ENCODE measurements at places on chromosomes 2 and 18. TPM values are rescaled to one million over a fixed set of nuclear protein-coding genes. Genes with fewer than 3 reads are reported as not detected.

Gene CCDC102B
- 19.4 TPM for total RNA-seq

GRCh38 chr2:169360984-169361705 lies 1.2 kb downstream of the LRP2 start:
- peak; percentile 78 for DNase-seq

DNA sequence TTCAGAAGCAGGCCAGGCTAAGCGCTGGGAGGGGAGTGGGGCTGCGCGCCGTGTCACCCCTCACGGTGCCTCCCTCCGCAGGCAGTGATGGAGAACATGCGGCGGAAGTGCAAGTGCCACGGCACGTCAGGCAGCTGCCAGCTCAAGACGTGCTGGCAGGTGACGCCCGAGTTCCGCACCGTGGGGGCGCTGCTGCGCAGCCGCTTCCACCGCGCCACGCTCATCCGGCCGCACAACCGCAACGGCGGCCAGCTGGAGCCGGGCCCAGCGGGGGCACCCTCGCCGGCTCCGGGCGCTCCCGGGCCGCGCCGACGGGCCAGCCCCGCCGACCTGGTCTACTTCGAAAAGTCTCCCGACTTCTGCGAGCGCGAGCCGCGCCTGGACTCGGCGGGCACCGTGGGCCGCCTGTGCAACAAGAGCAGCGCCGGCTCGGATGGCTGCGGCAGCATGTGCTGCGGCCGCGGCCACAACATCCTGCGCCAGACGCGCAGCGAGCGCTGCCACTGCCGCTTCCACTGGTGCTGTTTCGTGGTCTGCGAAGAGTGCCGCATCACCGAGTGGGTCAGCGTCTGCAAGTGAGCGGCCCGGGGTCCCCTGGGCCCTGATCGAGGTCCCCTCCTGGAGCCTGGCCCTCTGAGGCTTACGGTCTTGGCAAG lies 12.2 kb downstream of the WNT10A start:
- no peak for DNase-seq

DNA sequence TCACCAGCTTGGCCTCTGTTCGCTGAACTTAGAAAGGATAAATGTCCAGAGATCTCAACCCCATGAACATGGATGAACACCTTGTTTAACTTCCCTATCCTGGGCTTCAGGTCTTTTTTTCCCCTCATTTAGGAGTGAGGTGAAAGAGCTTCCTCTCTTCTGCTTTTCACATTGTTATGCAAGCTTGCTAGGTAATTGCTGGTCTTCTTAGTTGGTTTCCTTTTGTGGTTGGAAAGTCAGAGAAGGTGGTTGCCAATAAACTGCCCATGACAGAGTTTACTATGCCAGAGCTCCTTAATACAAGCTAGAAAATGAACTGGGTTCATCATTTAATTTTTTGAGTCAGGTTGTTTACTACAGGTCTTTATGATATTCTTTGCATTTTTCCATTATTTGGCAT lies 16.6 kb downstream of the SLC9A4 start:
- no peak for DNase-seq

- DNase-seq = no peak
Observed at GRCh38 chr18:76589316-76589715, 94.3 kb upstream of the ZNF516 start.

GRCh38 chr2:207254591-207255464 lies 89.1 kb upstream of the KLF7 start:
- no peak for DNase-seq

Gene MTLN
- total RNA-seq = 57.6 TPM
